ENCODE measurements at places on chromosomes 1 and 21.

DNA sequence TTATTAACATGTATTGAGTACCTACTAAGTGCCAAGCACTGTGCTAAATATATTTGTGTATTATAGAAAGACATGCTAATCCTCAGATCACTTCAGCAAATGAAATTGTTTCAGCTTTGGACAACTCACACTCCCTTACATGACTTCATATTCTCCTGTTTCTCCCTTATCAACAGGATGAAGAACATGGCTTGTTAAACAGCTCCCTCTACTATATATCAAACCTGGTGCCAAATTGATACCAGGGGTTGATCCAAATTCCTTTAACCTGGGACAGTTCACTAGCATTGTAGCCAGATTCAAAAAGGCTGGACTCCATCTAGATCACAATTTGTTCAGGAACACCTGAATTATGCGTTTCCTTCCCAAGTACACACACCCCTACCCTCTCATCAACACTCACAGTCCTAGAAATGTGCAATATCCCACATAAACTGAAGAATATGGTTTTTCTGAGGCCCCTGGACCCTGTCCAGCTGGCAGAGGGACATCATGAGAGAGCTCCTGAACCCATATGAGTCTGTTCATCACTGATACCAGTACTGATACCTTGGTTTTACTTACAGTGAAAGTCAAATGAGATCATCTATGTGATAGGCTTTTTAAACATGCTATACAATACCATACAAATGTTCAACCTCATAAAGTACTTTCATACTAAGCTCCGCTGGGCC lies 47.0 kb upstream of the PALMD start:
- DNase-seq = no peak

- no peak for DNase-seq
These were observed 70.3 kb upstream of the RGL1 start for GRCh38 chr1:183734543-183735036.

DNA sequence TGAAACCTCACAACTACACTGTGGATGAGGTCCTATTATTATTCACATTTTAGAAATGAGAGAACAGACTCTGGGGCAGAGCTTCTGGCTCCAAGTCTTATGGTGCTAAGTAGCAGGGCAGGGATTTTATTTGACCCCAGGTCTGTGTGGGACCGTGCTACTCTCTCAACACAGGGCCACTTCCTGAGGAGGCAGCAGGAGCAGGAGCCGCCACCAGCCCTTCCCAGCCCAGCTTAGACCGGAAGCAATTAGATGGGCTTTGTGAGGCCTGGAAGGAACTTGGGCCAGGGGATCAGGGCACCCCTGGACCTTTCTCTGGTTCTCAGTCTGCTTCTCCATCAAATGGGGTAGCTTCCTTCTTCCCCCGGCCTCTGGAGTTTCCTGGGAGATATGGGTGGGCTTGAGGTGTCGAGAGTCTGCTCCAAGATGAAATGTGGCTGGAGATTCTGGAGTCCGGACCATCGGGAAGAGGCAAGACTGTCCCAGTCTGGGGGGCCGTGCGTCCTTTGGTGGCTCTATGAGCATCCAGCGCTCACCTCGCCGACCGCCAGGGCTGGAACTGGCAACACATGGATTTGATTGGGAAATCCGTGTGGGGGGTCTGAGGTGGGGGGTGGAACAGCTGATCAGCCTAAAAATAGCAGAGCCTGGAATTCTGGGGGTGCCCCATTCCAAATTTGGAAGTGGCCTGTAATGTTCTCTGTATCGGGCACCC lies 136.8 kb downstream of the FOXD2 start:
- no peak for DNase-seq

GRCh38 chr1:71586030-71586429 lies 505.2 kb upstream of the ZRANB2 start:
- no peak for DNase-seq

DNA sequence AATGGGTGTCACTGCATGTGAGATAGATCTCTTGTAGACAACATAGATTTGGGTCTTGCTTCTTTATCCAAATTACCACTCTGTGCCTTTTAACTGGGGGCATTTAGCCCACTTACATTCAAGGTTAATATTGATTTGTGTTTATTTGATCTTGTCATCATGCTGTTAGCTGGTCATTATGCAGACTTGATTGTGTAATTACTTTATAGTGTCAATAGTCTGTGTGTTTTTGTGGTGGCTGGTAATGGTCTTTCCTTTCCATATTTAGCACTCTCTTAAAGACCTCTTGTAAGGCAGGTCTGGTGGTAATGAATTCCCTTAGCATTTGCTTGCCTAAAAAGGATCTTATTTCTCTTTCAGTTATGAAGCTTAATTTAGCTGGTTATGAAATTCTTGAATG lies 29.6 kb downstream of the ZNF691 start:
- no peak for DNase-seq

GRCh38 chr1:65688215-65688566 lies 104.5 kb upstream of the PDE4B start:
- no peak for DNase-seq

GRCh38 chr1:47407481-47407880 lies 8.6 kb upstream of the FOXE3 start:
- DNase-seq = no peak

DNA sequence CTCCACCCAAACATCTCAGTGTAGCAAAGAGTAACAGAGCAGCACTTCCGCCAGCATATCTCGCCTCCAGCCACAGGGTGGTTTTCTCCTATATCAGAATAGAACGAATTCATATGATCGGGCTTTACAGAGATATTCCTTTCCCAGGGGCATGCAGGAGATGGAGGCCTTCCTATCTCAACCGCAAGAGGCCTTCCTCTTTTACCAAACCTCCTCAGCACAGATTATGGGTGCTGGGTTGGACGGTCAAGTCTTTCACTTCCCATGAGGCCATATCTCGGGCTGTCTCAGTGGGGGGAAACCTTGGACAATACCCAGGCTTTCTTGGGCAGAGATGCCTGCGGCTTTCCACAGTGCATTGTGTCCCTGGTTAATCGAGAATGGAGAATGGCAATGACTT lies 65.8 kb downstream of the OVGP1 start:
- DNase-seq = no peak

- no peak for DNase-seq
These were observed 58.2 kb downstream of the NFASC start for GRCh38 chr1:204928671-204929486.

DNA sequence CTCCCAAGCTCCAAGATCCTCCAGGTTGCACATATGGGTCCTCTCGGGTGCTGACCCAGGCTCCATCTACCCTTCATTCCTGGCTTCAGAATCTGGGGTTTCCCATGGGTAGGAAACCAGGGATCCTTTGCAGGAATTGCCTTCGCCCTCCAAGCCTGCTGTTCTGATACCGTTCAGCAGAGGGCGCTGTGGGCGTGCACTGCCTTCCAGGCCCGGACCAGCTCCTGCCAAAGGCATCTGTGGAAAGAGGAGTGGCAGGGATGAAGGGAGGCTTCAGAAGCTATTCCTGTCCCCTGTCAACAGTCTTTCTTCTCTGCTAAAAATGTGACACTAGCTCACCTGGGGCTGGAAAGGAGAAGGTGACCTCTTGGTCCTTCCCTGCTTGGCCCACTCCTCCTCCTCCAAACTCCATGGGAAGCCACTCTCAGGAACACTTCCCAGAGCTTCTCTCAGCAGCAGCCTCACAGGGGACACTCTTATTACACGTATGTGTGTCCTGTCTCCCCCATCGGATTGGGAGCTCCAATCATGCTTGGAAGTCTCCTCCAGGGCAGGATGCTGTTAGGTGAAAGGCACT lies 71.2 kb downstream of the VWA5B1 start:
- no peak for DNase-seq

DNA sequence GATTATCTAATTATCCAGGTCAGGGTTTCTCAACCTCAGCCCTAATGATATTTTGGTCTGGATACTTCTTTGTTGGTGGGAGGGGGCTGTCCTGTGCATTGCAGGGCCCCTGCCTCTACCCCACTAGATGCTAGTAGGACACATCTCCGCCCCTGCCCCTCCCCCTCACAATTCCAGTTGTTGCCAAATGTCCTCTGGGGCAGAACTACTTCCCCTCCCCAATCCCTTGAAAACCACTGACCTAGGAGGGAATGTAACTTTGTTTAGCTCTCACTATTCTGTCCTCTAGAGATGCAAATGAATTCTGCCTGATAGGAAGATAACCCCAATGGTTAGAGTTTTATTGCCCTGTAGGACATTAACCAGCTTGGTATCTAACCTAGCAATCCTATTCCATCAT lies 8.1 kb downstream of the CACNA1S start:
- DNase-seq = no peak

GRCh38 chr1:212512816-212513559 lies 80.3 kb downstream of the NENF start:
- DNase-seq = no peak

DNA sequence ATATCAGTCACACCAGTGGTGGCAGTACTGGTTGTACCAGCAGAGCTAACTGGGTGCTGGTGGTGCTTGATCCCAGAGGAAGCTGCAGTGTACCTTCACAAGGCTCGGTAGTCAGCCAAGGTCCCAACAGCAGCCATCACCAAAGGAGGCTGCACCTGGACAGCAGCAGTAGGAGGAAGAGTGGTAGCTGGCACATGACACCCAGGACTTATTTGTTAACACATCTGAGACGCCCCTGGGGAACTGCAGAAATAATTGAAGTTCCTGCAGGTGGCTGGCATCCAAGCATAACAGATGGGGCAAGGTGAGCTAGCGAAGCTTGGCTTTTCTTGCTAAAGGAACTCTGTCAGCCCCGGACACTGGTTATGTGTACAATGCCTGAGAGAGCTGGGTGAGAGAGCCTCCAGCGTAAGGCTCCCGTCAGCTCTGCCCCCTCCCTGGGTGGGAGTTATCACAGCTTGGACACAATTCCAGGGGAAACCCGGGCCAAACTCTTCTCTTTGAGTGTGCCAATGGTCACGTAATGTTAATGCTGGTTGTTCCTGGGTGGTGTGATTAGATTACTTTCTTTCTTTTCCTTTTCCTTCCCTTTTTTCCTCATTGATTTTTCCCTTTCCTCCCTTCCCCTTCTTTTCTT lies 29.1 kb upstream of the PARP1 start:
- DNase-seq = no peak

- DNase-seq = no peak
These were observed 54.7 kb downstream of the MAP3K7CL start for GRCh38 chr21:29185172-29185571.

- no peak for DNase-seq
These were observed 788.4 kb upstream of the PRMT6 start for GRCh38 chr1:106268070-106268469.

DNA sequence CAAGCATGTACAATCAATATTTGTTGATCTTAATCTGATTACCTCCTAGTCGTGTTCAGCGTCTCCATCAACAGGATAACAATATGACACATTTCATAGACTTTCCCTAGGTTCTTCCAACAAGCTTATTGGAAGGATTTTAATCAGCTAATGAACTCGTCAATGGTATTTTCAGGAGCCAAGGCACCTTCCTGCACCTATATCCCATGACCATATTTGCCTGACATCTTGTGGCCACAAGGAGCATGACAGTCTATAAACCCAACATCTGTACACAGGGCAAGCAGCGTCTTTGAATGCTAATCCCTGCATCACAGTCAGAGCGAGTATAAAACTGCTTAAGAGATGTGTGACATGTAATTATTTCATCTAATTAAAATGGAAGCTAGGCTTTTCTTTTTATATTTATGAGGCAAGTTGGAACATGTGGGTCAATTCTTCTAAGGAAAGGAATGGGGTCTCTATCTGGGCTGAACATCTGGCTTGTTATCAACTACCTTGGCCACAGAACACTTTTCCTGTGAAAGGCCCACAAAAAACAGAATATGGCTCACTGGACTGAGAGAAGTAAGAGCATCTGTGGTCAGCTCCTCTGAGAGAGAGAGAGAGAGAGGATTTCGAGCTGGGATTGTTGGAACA lies 388.8 kb downstream of the NTNG1 start:
- DNase-seq = no peak

DNA sequence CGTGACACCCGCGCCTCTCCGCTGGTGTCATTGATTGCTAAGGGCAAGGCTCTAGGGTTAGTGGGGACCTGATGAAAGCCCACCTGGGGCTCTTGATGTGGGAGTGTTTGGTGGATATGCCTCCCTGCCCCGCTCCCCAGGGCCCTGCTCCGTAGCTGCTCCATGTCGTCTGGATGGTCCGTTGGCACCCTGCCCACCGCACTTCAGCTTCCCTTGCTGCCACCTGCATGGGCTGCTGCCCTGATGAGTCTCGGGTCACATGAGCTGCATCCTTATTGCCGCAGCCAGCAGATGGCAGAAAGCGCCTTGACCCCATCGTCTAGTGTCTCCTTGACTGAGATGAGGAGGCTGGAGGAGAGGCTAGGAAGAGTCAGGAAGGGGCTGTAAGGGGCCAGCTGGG lies 439.4 kb downstream of the CAMTA1 start:
- DNase-seq = no peak

DNA sequence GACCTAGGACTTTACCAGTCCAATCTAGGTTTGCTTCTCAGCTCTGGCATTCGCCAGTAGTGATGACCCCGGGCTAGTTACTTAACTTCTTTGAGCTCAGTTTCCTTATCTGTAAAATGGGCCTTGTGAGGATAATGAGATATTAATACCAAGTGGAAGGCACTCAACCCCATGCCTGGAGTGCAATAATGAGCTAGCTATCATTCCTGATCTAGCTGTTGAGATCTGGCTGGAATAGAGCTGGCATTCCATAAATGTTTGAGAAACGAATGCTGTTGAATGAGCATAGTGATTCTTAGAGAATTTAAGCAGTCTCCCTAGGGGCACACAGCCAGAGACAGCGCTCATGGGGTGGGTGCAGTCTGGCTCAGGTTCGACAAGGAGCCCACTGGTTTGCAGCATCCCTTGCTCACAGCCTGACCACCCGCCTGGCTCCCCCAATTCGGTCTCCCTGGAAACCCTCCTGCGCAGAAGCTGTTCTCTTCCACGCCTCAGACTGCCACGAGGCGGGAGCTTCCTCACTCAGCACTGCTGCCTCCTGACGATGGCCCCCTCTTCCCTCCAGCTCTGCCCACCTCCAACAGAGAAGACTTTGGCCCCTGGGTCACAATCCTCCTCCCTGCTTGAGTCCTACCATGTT lies 32.5 kb downstream of the DHCR24 start:
- no peak for DNase-seq

DNA sequence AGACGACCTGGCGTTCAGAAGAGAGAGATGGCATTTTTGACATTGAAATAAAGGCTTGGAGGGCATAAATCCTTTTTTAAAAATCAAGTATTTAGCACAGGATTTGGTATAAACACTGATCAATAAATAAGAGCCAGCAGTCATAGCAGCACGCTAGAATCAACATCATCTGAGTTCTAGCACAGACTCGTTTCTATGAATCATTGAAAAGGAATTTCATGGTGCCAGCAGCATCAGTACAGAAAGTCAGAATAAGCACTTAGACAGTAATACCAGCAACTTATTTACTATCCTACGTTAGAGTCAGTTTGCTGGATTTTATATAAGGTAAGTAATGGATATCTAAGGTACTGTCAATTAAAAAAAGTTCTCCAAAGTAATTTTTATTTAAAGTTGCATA lies 119.3 kb downstream of the HLCS start:
- no peak for DNase-seq

All from activated CD4-positive, CD25-positive, alpha-beta regulatory T cell treated with anti-CD3 and anti-CD28 coated beads, Interleukin-2, amount 50 U/mL, for 16 hours (primary cell).